ENCODE measurements at places on chromosomes 16 and 17.

GRCh38 chr17:21397341-21398190 is 21.4 kb downstream of the KCNJ12 start:
- DNase-seq = no peak

DNA sequence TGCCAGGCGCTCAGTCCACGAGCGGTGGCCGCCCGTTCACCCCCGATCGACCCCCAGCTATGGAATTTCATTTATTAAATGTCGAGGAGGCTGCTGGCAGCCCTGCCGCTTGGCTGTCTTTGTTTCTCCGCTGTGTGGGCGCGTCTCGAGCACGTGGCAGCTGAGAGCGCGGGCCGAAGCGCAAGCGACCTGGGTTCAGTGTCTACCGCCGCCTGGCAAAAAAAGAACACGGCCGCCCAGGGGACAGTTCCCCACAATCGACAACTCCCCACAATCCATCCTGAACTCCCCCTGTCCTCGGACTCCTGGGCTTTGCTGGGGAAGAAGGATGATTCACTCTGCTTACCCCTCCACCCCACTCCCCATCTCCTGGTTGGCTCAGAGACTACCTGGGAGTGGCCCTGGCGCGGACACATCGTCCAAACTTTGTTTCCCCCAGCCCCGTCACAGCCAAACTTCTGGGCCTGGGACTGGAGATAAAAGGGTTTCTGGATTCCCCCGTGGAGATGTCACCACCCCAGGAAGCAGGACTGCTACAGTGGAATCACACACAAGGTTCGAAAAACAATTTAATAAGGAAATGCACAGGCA is 1.7 kb upstream of the ANKRD13B start:
- DNase-seq = no peak

- no peak for DNase-seq
These were observed 149.9 kb downstream of the SLC39A11 start for GRCh38 chr17:72942579-72942978.

GRCh38 chr17:5413682-5414081 is 5.8 kb downstream of the NUP88 start:
- DNase-seq = no peak

DNA sequence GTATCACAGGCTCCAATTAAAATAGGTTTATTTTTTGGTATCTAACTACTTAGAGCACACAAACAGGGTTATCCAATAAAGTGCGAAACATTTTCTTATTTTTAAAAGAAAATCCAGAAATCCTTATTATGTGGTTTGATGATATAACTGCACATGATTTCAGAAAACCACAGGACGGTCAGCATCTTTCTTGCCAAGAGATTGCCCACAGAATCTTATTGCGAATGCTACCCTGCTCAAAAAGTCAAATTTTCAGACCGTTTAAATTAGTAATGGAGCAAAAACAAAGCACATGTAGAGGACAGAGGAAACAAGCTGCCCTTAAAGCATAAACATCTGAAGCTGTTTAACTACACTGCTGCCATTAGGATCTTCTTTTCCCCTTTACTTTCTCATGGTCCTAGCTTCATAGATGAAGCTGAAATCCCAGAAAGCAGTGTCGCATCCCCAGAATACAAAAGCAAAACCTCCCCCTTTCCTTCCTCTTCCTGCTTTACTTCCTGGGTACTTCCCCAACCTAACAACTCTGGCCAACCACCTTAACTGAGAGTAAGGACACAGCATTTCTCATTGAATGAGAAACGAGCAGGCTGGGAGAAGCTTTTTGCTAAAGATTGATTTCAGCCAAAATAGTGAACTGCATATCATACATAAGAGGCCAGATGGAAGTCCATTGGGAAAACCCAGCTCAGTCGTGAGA is 43.7 kb downstream of the CMTM4 start:
- DNase-seq = no peak

- no peak for DNase-seq
These were observed 100.9 kb upstream of the MON1B start for GRCh38 chr16:77090062-77090461.

DNA sequence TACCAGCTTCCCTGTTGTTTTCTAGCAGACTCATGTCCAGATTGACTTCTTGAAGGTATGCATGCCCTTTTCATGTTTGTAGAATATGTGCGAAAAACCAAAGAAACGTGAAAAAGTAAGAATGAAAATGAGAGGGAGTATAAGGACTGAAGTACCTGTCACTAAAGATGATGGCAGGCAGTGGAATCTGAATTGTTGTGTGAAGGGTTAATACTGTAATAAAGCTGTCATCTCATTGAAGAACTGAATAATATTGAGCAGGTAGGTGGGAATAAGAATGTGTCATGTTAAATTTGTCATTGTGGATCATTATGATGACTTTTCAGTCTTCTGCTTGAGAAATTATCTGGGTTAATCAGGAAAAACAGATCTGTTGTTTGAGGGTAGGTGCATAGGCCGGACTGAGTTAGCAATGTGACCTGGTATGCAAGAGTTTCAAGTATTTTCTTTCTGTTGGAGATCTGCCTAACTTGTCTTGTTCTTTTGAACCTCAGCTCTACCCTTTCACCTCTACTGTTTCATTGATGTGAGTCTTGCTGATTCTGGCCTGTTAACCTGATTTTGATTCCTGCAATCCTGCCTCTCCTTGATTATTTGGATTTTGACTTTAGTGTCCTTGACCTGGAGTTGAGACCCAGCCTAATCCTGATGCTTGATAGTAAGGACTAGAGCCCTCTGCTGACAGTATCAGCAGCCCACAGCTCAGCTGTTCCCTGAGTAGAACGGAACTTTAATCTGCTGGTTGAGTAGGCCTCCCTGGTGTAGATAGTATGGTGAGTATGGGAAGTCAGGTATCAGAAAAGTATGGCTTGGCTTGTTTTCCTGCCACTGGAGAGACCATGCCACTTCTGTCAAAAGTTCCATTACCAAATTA is 64.6 kb downstream of the MAP2K4 start:
- DNase-seq = no peak

DNA sequence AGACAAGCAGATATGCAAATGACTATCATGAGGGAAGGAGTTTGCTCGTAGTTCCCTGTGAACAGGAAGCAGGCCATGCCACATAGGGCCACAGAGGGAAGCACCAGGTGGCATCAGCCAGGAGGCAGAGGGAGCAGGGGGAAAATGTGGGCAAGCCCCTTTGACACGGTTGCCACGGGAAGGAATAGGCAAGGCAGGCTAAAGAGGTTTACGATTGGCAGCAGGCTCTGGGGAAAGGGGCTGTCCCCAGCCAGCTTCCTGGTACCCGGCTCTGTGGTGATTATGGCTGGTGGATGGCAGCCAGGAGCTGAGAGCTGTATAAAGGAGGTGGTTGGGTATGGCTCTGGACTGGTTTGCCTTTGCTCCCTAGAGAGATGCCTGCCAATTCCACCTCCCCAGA is 848 bp downstream of the CES3 start:
- DNase-seq = no peak

- DNase-seq = no peak
These were observed 7.7 kb upstream of the ITGA3 start for GRCh38 chr17:50048146-50048720.

GRCh38 chr17:8005967-8006730 is 3.7 kb downstream of the GUCY2D start:
- no peak for DNase-seq

DNA sequence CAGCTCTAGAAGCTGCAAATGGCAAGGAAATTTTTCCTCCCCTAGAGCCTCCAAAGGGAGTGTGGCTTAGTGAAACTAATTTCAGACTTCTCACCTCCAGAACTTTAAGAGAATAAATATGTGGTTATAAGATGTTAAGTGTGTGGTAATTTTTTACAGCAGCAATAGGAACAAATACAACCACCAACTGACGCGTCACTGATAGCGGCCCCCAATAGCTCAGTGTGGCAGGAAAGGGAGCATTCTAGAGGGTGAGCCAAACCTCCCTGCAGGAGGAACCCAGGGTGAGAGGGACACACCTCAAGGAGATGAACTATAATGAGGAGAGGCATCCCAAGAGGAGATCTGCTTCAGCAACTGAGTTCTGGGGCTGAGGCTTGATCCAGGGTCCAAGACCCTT is 4.0 kb downstream of the CCL4 start:
- DNase-seq = no peak
